ENCODE measurements at places on chromosomes 6 and 20.

- no peak for DNase-seq
Observed at GRCh38 chr6:162032620-162033019, 694.9 kb downstream of the PRKN start.

GRCh38 chr6:150025201-150025917, at the start of gene RAET1L:
Gene RAET1L (minus strand): TSS chr6:150025532. CDS start chr6:150025471, 61 bp downstream.
- no peak for DNase-seq

DNA sequence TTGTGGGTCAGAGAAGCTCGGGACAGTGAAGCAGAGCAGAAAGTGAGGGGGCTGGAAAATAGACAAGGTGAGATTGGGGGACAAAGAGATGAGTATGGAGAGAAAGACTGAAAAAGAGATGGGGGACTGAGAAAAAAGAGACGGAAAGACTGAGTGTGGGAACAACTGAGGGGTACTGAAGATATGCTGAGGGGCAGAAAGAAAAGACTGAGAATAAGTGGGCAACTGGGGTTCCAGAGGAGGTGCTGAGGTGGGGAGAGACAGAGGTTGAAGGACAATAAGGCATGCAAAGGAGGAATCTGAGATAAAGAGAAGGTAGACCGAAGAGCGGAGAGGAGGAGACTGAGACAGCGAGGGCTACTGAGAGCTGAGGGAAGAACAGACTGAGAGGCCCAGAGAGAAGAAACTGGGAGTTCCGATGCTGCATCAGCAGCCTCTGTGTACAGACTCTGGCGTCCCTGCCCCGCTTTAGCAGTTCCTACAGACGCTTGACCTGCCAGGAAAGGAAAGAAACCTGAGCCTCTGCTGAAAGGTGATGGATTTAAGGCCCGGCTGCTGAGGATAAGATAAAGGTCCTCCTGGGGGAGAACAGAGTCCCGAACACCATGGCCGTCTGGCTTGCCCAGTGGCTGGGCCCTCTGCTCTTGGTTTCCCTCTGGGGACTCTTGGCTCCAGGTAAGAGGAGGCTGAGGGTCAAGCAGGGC, at the start of gene PRSS16:
Gene PRSS16 (plus strand): TSS at position 569 of the 704 bp plus-strand sequence. CDS start 37 bp downstream, at position 606.
- no peak for DNase-seq

DNA sequence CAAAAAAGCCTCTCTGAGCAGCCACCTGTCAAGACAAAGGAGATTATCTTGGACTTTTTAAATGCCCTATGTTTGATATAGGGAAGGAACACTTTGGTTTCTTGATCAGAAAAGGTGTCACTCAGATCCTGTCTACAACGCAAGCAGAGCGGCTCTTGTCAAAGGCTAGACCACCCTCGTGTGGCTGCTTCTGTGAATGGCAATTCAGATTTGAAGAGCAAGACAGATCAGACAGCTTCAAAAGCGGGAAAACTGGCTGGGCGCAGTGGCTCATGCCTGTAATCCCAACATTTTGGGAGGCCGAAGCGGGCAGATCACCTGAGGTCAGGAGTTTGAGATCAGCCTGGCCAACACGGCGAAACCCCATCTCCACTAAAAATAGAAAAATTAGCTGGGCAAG, 10.1 kb upstream of the NXT1 start:
- no peak for DNase-seq

- DNase-seq = no peak
Observed at GRCh38 chr6:42959917-42960242, 674 bp upstream of the GNMT start.

- no peak for DNase-seq
Observed at GRCh38 chr20:60008130-60008808, 50.0 kb downstream of the CDH26 start.

- no peak for DNase-seq
Observed at GRCh38 chr20:6104493-6105188, 18.2 kb downstream of the FERMT1 start.

DNA sequence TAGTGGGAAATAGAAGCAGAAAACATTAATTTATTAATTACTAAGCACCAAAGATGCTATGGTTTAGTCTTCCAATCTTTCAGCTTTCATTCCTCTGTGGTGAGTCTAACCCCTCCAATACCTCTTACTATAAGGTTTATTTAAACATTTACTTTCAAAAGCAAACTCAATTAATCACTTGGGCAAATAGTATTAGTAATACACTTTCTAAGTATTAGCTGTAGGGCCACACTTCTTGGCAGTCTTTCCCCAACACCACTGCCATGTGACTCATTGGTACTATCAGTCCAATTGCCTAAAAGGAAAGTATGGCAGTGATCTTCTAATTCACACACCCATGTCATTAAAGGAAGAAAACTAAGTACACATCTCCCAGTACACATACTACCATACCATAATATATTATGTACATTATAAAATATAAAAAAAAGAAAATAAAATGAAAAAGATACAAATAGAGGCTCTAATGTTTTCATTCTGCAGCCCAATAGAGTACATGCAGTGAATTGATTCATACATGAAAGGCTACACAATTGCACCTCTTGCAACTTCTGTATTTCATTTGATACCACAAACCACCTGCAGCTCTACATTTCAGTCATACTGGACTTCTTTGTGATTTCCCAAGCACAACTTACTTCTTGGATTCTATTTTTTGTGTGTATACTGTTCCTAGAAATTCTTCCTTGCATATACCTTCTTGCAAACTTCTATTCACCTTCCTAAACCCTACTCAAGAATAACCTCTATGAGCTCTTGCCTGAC, 218.6 kb downstream of the PKHD1 start:
- DNase-seq = no peak

- no peak for DNase-seq
Observed at GRCh38 chr6:6916598-6916997, 191.2 kb upstream of the RREB1 start.

DNA sequence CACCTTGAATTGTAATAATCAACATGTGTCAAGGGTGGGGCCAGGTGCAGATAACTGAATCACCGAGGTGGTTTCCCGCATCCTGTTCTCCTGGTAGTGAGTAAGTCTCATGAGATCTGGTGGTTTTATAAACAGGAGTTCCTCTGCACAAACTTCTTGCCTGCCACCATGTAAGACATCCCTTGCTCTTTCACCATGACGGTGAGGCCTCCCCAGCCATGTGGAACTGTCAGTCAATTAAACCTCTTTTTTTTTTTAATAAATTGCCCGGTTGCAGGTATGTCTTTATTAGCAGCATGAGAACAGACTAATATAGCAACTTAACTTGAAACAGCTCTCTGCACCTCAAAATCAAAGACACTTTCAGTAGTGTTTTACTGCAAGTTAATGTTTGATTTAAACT, 121.6 kb downstream of the OGFRL1 start:
- no peak for DNase-seq

GRCh38 chr20:48745330-48745729, 82.5 kb downstream of the PREX1 start:
- no peak for DNase-seq

- no peak for DNase-seq
Observed at GRCh38 chr6:75098709-75099108, 107.1 kb downstream of the COL12A1 start.

DNA sequence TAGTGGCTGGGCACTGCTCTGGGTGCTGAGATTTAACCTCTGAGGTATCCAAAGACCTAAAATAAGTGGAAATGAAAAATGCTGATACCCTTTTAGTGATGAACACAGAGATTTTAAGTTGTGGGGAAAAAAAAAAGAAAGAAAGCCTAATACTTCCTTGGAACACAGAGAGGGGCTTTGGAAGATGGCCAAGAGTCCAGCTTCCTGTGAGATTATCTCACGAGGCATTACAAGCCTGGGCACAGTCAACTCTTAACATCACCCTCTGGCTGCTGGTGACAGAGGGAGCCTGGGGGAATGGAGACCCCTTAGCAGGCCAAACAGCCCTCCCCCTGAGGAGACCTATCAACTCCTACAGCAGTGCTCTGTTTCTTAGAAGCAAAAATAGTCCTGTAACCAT, 19.7 kb downstream of the BTN2A1 start:
- DNase-seq = no peak

DNA sequence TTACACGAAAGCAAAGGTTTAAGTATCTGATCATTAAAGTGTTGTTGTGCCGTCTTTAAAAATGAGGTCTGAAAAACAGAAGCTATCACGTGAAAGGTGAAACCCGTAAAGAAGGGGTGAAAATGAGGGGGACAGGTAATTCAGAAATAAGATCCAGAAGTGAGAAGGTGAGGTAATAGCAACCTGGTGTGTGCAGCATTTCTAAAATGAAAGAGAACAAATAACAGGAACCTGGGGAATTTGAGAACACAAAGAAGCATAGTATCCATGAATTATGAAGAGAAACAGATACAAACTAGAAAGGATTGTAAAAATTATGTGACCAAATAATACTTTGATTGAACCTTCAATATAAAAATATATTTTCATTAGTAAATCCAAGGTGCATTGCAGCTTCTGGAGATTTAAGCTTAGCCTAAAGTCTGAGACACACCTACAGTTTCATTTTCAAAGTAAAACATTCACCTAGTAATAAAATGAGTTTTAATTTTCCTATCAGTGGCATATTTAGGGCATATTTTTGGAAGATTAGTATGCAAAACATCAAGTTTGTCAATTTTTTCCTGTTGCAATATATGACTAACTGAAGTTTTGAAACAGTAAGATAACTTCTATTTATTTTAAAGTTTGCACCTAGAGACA, 1.4 kb downstream of the HEY2 start:
- no peak for DNase-seq

DNA sequence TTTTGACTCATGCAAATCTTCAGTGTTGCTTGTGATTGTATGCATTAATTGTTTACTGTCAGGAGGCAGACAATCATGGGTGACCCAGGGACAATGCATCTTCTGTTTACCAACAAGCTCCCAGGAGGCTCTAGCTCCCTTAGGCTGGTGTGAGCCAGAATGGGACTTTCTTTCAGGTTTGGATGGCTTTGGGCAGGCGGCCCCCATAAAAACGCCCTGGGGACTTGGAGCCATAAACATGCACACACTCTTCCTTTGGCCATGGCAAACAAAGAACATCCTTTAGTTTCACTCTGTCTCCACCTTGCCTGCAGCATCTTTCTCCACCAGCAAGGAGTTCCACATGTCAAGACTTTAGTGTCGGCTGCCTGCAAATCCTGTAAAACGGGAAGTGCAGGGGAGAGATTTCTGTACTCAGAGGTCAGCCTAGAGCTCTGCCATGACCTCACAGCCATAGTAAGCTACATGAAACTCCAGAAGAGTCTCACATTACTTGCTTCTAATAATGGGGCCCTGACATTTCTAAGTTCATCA, 127.6 kb downstream of the MAP3K7 start:
- DNase-seq = no peak

Data from activated effector memory CD4-positive, alpha-beta T cell treated with Interleukin-2 at 50 U/mL for 16 hours (primary cell).